ENCODE measurements at places on chromosomes 1 and 21.

DNA sequence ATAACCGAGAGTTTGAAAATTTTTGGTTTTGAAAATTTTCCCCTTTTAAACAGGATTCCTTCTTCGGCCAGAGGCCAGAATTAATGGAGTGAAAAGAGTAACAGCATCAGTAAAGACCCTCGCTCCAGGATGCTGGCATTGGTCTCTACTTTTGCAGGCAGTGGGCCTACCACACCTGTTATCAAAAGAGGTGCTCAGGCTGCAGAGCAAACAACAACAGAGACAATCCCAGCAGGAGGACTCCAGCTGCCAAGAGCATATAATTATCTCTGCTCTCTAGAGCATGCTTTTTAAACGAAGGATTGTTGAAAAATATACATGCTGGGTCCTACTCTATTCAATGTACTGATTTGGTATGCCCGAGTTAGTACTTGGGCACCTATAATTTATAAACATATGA, 1048.5 kb downstream of the PLA2G4A start:
- DNase-seq: no peak

- no peak for DNase-seq
These were observed 231 bp upstream of the RPS6KA1 start for GRCh38 chr1:26529405-26529654.

DNA sequence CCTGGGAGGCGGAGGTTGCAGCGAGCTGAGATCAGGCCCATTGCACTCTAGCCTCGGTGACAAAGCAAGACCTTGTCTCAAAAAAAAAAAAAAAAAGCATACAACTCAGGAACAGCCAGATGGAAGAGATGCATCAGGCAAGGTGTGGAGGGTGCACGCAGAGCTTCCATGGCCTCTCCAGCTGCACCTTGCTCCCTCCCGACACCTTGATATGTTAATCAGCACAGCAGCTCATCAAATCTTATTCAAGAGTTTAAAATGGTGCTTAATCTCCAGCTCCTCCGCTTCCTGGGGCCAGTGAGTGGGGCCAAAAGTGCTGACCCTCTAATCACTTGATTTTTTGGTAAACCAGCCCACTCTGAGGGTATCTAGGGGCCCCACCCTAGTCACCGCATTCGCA, 29.3 kb upstream of the FAM89A start:
- DNase-seq: no peak

GRCh38 chr1:205122489-205122882, 708 bp upstream of the RBBP5 start:
- no peak for DNase-seq

GRCh38 chr1:65756616-65757015, 36.1 kb upstream of the PDE4B start:
- DNase-seq: no peak

DNA sequence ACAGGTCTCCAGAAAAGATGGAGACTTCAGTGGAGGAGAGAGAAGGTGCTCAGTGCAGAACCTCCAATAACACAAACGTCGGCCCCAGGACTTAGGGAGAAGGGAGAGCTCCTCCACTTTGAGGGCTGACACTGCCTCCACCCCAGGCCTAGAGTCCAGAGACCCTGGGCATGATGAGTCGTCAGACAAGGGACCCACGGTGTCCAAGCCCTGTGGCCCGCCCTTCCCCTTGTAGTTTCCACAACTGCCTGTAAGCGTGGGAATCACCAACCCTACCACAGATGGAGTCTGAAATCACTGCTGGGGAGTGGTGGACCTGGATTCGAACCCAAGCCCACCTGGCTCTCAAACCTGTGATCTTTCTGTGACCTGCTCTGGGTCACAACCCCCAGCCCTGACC, 281.1 kb downstream of the NPHP4 start:
- DNase-seq: no peak

- no peak for DNase-seq
These were observed 125.3 kb downstream of the GREM2 start for GRCh38 chr1:240486611-240487010.

DNA sequence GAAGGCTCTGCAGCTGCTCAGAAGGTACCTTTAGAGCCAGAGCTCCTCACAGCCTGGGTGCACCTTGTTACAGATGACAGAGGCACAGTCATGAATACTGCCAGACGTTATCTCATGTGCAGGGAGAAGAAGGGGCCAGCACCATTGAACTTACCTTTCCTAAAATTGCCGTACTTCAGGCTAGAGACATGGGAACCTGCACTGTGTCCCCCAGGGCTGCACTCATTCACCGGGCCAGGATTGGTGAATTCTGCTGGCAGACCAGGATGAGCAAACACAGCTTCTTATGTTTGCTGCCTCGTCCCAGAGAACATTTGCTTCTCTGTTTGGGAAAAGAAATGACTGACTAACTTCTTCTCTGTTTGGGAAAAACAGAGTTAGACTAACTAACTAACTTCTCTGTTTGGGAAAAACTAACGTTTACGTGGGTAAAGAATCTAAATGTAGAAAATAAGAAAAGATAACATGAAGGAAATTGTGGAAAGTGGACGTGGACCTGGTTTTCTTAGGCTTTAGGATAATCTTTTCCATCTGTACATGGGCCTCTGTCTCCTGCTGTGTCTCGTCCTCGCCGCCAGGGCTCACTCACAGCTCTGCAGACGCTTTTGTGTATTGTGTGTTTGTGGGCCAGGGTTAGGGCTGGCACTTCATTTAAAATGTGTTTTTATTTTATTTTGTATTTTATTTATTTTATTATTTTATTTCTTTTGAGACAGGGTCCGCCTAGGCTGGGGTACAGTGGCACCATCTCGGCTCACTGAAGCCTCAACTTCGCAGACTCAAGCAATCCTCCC, 9.9 kb downstream of the OBSCN start:
- no peak for DNase-seq

DNA sequence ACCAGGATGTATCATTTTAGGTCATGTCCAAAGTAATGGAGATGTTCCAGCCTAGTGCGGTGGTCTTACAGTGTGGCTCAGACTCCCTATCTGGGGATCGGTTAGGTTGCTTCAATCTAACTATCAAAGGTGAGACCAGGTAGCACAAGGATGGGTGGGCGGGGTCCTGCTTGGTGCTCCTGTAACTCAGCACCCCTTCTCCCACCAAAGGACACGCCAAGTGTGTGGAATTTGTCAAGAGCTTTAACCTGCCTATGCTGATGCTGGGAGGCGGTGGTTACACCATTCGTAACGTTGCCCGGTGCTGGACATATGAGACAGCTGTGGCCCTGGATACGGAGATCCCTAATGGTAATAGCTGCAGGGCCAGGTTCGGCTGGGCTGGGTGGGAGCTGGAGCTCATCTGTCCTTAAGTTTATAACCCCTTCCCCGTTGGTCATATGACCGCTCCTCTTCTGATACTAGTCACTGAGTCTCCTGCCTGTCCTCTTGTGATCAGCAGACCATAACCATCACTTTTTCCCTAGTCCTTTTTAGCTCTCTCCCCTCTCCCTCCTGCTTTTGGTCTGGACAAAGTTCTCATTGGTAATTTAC, 5.4 kb downstream of the MARCKSL1 start:
- no peak for DNase-seq

DNA sequence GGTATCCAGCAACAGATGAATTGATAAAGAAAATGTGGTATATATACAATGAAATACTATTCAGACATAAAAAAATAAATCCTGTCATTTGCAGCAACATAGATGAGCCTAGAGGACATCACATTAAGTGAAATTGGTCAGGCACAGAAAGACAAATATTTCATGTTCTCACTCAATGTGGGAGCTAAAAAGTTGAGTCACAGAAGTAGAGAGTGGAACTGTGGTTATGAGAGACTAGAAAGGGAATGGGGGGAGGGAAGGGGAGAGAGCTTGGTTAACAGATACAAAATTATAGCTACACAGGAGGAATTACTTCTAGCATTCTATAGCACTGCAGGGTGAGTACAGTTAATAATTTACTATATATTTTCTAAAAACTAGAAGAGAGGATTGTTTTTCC, 37.1 kb upstream of the SERPINC1 start:
- DNase-seq: no peak

- no peak for DNase-seq
These were observed 211.7 kb upstream of the PTGFR start for GRCh38 chr1:78279051-78279450.

GRCh38 chr21:43273708-43274021, 104.9 kb downstream of the CRYAA start:
- DNase-seq: no peak

GRCh38 chr1:97739596-97740103, 181.2 kb downstream of the DPYD start:
- DNase-seq: no peak

DNA sequence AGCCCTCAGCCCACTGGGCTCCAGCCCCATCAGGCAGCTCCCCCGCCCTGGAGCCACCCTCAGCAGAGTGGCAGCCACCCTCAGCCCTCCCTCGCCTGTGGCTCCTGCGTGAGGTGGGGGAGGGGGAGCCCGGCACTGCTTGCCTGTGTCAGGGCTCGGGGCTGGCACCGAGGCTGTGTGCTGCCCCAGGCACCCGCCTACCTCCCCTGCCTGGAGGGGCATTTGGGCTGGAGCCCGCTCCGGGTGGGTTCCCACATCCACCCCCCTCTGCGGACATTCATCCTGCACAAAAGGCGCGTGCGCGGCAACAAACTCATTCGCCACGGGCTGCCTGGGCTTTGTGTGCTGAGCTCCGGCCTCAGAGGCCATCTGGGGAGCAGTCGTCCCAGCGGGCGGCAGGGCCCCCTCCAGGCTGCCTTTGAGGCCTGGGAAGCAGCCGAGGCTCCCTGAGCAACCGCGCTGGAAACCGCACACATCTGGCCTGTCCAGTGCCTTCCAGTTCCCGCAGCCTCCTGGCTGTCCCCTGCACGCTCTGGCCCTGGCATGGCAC, 12.6 kb upstream of the TNFRSF14 start:
- no peak for DNase-seq

- no peak for DNase-seq
These were observed 16.5 kb upstream of the ROR1 start for GRCh38 chr1:63757334-63757733.

GRCh38 chr1:208183977-208184911, 59.9 kb downstream of the PLXNA2 start:
- peak; percentile 35 for DNase-seq

GRCh38 chr1:58815069-58815685, 31.3 kb upstream of the JUN start:
- DNase-seq: peak; percentile 28

DNA sequence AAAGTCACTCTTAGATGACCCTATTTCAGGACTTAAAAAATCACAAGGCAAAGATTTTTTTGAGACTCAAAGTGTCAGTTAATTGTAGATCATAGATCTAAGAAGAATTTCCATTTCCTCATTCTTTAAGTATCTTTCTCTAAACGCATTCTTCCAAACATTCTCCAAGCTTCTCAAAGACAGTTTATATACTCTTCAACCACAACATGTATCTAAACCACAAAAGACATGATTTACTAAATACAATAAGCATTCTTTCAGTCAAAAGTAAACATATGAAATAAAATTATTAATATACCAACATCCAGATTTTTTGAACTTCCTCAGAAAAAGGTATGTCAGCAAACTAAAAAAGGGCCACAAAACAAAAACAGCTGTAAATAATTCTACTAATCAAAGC, 24.4 kb downstream of the RC3H1 start:
- no peak for DNase-seq

DNA sequence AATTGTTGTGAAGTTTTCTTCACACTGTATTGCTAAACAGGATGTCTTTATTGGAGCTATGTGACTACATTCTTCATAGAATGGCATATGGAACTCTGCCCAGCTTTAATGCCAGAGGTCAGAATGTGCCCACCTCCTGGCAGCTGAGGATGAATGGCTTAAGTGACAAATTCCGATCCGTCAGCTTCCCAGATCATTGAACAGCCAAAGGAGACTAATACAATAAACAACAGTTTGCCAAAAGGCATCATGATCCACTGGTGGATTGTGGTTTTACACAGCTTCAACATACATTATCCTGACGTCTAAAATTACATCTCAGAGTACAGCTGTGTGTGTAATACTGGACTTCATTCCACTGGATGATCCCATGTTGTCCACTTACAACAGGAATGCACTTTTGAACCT, 68.7 kb upstream of the C1orf105 start:
- DNase-seq: no peak

DNA sequence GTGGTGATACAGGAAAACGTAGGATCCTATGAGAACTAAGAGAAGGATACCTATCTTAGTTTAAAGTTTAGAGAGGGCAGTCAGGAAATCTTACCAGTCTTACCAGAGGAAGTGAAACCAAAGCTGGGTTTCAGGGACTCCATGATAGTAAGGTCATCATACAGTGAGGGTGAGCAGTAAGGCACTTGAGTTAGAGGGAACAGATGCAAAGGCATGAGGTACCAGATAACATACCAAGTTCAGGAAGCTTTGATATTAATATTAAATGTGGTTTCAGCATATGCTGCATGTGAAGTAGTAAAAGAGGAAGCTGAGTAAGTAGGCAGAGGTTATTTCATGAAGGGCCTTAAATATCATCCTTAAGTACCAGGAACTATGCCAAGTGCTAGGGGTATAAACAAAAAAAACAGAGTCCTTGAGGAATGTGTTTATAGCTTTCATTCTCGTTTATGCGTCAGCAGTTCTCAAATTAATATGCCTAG, 16.9 kb downstream of the ATG4C start:
- DNase-seq: no peak

DNA sequence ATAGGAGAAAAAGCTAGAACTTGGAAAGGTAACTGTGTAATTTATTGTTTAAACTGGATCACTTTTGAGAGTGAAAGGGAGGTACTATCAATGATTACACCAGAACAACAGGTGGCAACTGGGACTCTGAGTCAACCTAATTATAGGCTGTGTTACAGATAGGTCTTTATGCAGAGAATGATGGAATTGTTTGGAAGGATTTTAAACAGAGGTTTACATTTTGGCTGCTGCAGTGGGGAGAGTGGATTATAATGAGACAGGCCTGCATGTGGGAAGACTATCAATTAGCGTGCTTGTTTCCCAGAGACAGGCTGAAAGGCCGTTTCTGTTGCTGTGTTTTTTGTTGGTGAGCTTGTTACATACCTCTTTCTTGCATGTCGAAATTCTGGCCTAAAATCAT, 432.9 kb downstream of the PLA2G4A start:
- DNase-seq: no peak

DNA sequence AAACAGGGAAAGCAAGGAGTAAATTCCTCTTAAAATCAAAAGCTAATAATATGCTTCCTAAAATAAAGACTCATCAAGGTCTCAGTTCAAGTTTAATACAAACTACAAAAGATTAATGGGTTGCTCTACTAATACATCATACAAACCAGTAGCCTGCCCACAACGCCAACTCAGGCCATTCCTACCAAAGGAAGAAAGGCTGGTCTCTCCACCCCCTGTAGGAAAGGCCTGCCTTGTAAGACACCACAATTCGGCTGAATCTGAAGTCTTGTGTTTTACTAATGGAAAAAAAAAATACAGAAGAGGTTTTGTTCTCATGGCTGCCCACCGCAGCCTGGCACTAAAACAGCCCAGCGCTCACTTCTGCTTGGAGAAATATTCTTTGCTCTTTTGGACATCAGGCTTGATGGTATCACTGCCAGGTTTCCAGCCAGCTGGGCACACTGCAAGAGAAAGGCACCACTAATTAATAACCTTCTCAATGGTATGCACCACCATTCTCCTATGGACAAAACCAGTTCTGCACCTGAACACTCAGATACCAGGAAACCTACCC, 10.6 kb downstream of the PRDX1 start:
- DNase-seq: no peak

GRCh38 chr1:213507472-213508223, 456.6 kb downstream of the RPS6KC1 start:
- no peak for DNase-seq

- no peak for DNase-seq
These were observed 12.9 kb downstream of the GIPC2 start for GRCh38 chr1:78058670-78059069.

Data from SW 1271 (cell line).